Stimulated activated CD4-positive, alpha-beta T cell treated with anti-CD3 and anti-CD28 coated beads, Interleukin-1b, Interleukin-23, amount 100 ng/mL, for 1 hour (primary cell): ENCODE measurements at places on chromosomes 2 and 18.
A peak's percentile ranks its signal among the peaks of the same experiment; 100 is the strongest.

GRCh38 chr2:84858123-84858522 is 22.8 kb downstream of the TRABD2A start:
- DNase-seq: no peak

GRCh38 chr18:38305961-38306360 is 740.4 kb upstream of the CELF4 start:
- DNase-seq: no peak

DNA sequence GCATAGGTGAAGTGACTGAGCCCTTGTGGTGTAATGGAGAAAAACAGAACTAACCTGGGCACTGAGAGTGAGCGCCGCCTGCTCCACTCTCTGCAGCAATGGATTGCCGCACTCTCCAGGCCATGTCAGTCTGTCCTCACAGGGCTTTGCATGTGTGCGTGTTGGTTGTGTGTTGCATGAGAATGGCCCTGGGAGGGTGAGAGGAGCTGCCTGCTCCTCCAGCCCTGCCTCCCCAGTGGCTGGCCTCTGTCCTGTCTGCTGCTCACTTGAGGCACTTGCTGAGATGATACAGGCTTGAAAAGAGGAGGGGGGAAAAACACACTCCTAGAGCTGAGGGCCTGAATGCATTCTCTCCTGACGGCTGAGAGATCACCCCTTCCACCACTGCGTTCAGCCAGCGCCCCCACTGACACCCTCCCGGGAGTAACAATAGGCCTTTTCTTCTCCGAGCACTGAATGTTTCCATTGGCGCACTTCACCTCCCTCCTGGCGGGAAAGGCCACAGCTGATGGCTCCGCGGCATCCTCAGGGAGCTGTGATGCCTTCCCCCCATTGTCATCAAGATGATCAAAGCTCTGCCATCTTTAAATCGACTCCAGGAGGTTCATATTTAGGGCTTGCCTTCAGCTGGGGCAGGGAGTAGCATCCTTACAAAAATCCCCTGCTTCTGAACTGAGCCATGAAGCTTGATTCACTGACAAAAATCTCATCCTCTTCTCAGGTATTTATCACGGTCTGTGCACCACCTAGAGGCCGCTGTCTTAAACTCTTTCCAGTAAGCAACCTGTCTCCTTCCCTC is 49.9 kb upstream of the DAPL1 start:
- no peak for DNase-seq

DNA sequence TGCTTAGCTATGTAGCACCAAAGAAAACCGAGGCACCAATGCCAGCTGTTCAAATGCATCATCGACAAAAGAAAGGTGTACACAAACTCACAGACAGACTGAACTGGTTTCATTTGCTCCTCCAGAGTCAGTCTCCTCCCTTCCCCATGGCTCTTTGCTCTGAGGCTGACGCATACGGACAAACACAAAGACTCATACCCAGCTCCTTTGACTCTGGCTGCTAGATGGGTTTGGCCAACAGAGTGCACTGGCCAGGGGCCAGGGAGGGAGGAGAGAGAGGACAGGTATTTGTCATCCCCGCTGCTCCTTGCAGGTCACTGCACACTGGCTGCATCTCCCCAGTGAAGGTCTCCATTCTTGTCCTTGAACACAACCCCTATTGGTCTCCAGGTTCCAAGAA is 40.7 kb downstream of the DNER start:
- DNase-seq: no peak

- peak; percentile 14 for DNase-seq
These were observed 57.6 kb downstream of the SLC4A3 start for GRCh38 chr2:219684721-219685689.

GRCh38 chr2:13522917-13523821 is 806.4 kb downstream of the TRIB2 start:
- no peak for DNase-seq

DNA sequence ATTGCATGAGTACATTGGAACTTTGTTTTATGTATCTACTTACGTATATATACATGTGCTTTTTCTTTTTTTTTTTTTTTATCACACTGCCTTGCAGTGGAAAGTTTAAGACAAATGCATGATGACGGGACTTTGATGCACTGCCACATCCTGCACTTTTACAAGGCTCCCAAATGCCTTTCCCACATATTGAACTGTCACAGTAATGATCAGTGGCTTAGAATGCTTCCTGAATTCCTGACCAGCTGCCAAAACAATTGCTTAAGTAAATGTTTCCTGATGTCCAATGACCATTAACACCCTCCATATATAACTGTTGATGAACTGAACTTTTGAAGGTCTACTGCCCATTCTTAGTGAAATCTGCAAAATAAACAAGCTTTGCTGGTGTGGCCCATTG is 60.2 kb downstream of the LYPD6B start:
- no peak for DNase-seq

- peak; percentile 8 for DNase-seq
These were observed 43.7 kb downstream of the MEX3C start for GRCh38 chr18:51153659-51154371.

- DNase-seq: no peak
These were observed 123.4 kb downstream of the LAMA1 start for GRCh38 chr18:6994056-6994770.

- no peak for DNase-seq
These were observed 72.5 kb upstream of the APCDD1 start for GRCh38 chr18:10381951-10382350.

- no peak for DNase-seq
These were observed 692.6 kb downstream of the LRRTM4 start for GRCh38 chr2:76829374-76830234.

DNA sequence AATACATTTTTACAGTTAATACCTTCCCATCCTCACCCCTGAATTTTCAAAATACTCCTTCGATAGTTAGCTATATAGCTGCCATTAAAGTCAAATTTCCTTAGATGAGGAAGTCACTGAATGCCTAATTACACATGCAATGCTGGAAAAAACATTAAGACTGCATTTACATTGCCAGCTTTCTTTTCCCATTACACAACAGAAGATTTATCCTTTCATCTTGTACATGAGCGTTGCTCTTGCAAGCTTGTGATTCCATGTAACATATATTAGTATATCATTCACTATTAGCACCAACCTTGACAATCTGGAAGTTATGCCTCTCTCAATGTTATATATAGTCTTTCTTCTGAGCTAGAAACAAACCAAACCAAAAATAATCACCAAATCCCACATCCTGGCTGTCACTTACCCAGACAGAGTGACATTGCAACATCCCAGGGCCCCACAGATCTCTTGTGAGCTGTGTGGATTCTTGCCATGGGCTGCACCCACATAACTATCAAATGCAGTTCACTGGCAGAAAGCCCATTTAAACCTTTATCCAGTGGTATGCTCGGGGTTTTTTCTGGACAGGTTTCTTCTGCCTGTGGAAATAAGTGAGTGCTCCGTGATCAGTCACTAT is 79.2 kb upstream of the PAPOLG start:
- DNase-seq: no peak

- DNase-seq: no peak
These were observed 14.9 kb downstream of the ATAD2B start for GRCh38 chr2:23912054-23912453.

DNA sequence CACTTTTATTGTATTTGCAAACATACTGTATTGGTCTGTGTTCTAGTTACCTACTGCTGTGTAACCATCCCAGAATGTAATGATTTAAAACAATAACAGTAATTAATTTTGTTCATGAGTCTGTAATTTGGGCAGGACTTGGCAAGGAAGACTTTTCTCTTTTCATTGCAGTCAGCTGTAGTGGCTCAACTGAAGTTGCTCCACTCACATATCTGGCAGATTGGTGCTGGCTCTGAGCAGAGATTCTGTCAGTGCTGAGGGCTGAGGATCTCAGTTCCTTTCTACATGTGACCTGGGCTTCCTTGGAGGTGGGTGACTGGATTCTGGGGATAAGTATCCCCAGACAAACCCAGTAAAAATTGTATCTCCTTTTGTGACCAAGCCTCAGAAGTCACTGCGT is 26.6 kb downstream of the PTPN4 start:
- DNase-seq: no peak

DNA sequence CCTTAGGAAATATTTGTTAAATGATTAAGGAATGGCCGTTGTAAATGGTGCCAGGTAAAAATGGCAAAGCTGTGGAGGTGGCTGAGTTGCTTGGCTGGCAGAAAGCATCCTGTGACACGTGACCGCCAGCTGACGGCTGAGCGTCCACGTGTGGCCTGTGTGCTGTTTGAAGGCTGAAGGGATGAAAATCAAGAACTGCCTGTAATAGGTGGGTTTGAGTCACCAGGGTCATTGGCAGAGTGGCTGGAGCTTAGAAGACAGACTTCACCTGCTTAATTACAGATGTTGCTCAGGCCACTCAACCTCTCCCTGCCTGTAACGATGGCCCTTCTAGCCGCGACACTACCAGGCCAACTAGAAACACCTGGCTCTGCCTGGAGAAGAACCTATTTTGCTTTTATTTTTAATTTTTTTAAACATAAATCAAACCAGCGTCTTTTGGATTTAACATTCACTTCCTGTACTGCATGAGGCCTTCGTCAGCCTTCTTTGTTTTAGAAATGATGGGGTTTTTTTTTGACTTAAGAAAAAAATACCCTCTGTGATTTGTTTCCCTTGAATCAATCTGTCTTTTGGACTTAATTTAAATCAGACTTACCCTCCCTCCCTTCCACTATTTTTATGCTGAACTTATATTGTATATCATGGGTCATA is 206.5 kb downstream of the PRKCE start:
- no peak for DNase-seq

GRCh38 chr2:216634370-216635148 is 1.3 kb downstream of the IGFBP2 start:
- DNase-seq: no peak

- DNase-seq: no peak
These were observed 12.0 kb downstream of the CATIP start for GRCh38 chr2:218368621-218369153.

DNA sequence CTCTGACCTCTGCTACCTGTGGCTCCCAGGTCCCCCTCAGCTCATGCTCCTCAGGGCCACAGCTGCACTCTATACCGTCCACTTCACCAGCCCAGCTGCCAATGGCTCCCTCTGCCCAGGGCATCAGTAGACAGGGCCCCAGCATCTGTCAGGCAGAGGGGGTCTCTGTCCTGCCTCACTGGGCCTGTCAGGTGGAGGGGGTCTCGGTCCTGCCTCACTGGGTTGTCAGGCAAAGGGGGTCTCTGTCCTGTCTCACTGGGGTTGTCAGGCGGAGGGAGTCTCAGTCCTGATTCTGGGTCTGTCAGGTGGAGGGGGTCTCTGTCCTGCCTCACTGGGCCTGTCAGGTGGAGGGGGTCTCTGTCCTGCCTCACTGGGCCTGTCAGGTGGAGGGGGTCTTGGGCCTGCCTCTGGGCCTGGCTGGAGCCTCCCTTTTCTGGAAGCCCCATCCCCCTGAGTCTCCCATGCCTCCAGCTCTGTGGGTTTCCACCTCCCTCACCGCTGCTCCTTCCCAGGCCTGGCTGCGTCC is 19.9 kb downstream of the SNORC start:
- DNase-seq: no peak

- no peak for DNase-seq
These were observed 31.5 kb downstream of the CABYR start for GRCh38 chr18:24170360-24170759.

DNA sequence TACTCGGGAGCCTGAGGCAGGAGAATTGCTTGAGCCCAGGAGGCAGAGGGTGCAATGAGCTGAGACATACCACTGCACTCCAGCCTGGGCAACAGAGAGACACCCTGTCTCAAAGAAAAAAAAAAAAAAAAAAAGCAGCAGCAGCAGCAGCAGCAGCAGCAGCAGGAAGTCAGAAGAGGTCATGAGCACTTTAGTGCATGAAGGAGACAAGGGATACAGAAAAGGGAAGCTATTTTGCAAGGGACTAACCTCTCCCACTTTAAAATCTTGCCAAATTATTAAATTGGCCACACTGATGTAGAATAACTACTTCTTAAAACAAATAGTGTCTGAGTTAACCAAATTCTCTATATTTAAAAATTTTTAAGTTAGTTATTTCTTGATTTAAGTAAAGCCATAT is 113.4 kb upstream of the PDE1A start:
- DNase-seq: no peak

GRCh38 chr18:55998801-55999385 is 410.9 kb upstream of the TCF4 start:
- no peak for DNase-seq

DNA sequence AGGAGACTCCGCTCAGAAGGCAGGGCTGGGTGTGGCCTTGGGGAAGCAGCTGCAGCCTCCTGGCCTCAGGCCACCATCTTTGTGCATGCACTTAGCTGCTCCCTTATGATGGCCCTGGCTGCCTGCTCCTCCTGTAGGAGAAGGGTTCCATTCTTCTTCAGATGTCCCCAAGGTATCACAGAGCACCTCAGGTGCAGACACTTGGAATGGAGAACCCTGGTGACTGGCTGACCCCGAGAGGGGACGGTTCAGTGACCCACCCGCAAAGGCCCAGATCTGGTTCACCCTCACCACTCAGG is 9.6 kb downstream of the GPAT2 start:
- no peak for DNase-seq

GRCh38 chr2:150208689-150209088 is 278.8 kb downstream of the RND3 start:
- DNase-seq: no peak

GRCh38 chr2:100143286-100143685 is 896 bp upstream of the AFF3 start:
- no peak for DNase-seq

- no peak for DNase-seq
These were observed 540 bp upstream of the RAB10 start for GRCh38 chr2:26033270-26033817.

DNA sequence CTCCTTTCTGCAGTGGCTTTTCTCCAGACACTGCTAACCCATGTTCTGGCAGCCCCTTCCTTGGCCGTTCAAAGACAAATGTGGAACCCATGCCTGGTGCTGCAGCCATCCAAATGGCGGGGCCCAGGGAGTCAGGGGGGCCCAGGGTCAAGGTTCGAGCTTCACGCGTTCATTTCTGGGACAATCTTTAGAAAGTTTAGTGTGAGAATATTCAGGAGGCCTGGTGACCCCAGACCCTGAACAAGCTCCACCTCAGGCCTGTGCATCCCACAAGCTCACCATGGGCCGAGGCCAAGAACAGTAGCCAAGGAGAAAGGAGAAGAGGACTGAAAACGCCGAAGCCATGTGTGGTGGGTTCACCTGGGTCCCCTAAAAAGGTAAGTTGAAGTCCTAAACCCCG is 54.4 kb downstream of the ANKMY1 start:
- no peak for DNase-seq

GRCh38 chr2:132662732-132663131 is 7.3 kb downstream of the LYPD1 start:
- no peak for DNase-seq
